Psoas muscle (tissue), 8 donors: ENCODE measurements at places on chromosomes 5 and 9. TPM values are rescaled to one million over a fixed set of nuclear protein-coding genes. Genes with fewer than 3 reads are reported as not detected.

DNA sequence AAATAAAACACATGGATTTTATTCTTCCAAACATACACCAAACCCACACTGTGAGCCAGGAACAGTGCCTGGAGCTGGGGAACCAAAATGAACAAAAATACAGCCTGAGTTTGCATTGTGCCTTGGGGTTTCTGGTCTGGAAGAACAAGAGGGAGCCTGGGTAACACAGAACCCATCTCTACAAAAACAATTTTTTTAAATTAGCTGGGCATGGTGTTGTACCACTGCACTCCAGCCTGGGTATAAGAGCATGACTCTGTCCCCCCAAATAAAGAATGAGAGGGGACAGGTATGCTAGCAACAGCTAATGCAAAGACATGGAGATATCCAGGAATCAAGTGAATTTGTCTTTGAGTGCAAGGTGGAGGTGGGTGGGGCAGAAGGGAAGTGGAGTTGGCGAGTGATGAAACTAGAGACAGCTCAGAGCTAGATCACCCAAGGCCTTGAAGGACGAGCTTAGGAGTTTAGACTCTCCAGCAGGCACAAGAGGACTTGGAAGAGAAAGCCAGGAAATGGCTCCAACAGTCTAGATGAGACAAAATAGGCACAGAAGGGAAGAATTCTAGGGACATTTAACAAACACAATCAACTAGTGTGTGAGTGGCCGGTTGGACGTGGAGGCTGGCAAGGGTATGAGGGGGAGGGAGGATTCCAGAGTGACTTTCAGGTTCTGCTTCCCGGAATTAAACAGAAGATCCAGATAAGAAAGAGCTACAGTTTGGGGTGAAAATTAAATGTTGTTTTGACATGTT is 47.4 kb downstream of the FNBP1 start:
- H3K4me3 ChIP-seq = no peak overlapping the region
- no peak overlapping the region for H3K27ac ChIP-seq
- peaks cover 5% of the 10 kb centered on the region for H3K36me3 ChIP-seq
- H3K27me3 ChIP-seq = no peaks in the 10 kb centered on the region
- H3K4me1 ChIP-seq = peaks cover 23% of the 10 kb centered on the region

DNA sequence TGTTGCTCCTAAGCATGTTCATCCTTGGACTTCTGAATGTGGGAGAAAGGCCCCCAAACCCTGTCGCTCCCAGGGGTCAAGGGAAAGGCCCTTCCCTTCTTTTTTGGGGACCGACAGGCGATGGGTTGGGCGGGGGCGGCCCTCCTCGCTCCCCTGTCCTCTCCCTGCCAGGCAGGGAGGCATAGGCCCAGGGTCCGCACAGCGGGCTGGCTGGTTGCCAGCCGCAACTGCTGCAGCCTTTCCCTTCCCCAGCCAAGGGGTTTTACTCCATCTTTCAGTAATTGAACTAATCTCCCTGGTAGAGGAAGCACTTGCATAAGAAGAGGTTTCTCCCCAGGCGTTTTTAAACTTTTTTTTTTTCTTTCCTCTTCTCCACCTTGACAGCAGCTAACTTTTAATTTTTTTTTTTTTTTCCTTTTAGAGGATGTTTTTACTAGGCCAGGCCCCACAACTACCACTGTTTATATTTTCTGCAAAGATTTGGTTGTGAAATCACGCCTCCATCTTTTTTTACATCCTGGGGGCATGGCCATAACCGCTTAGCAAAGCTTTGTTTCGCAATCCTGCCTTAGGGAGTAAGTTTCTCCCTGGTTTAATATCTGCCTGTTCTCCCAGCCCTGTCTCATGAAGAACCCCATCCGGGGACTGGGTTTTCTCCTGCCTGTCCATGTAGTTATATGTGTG is 216.9 kb upstream of the ZNF608 start:
- DNase-seq = no peak
- H3K4me1 ChIP-seq = no peaks in the 10 kb centered on the region
- H3K36me3 ChIP-seq = no peaks in the 10 kb centered on the region
- H3K4me3 ChIP-seq = no peak overlapping the region

Gene TAF11L14
- not detected for total RNA-seq

GRCh38 chr5:20678386-20678785 is 690.4 kb upstream of the CDH18 start:
- H3K36me3 ChIP-seq = no peaks in the 10 kb centered on the region
- H3K4me1 ChIP-seq = no peaks in the 10 kb centered on the region
- H3K4me3 ChIP-seq = no peak overlapping the region
- no peak for DNase-seq
- no peaks in the 10 kb centered on the region for H3K27me3 ChIP-seq
- no peak overlapping the region for H3K27ac ChIP-seq

- H3K36me3 ChIP-seq = no peaks in the 10 kb centered on the region
- DNase-seq = no peak
- no peak overlapping the region for H3K27ac ChIP-seq
- no peak overlapping the region for H3K4me3 ChIP-seq
- no peaks in the 10 kb centered on the region for H3K4me1 ChIP-seq
Observed at GRCh38 chr5:11377896-11378295, 526.4 kb downstream of the CTNND2 start.

Gene SLC46A2
- not detected for total RNA-seq

DNA sequence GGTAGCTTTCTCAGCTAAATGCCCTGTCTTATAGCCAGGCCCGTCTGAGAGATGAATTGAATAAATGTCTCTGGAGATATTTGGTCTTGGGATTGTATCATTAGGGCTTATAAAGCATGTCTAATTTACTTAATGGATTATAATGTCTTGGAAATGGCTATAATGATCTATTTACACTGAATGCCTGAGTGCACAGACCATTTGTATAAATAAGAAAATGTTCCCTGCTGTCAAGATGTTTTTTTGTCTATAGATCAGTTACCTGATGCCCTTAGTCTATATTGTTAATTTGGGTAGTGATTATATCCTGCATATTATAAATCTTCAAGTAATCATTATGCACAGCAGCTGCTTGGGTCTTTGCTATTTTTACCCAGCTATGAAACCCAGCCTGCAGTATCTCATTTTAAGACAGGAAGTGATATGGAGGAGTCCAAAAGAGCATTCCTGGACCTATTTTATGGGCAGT is 112.9 kb upstream of the ACTBL2 start:
- H3K27ac ChIP-seq = no peak overlapping the region
- H3K36me3 ChIP-seq = no peaks in the 10 kb centered on the region
- no peak overlapping the region for H3K4me3 ChIP-seq
- H3K4me1 ChIP-seq = peaks cover 10% of the 10 kb centered on the region

DNA sequence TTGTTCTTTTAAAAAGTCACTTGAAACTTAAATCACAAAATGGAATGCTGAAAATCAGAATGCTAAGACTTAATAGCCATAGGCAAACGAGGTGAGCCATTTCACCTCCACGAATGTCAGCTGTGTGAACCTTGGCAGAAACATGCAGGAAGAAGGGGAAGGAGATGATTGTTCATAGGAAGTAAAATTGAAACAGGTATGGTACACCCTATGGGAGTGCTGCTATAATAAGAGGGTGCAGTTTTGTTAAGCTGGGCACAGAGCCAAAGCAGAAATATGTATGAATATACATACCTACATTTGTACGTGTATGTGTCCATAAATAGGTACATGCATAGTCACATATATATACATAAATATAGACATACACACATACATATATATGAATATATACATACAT is 51.0 kb upstream of the SPINK5 start:
- no peak for DNase-seq
- H3K27ac ChIP-seq = no peak overlapping the region
- H3K36me3 ChIP-seq = no peaks in the 10 kb centered on the region
- H3K4me1 ChIP-seq = no peaks in the 10 kb centered on the region
- no peaks in the 10 kb centered on the region for H3K27me3 ChIP-seq
